Renal cortex interstitium (tissue), 15 donors: ENCODE measurements at places on chromosomes 7 and 10.

DNA sequence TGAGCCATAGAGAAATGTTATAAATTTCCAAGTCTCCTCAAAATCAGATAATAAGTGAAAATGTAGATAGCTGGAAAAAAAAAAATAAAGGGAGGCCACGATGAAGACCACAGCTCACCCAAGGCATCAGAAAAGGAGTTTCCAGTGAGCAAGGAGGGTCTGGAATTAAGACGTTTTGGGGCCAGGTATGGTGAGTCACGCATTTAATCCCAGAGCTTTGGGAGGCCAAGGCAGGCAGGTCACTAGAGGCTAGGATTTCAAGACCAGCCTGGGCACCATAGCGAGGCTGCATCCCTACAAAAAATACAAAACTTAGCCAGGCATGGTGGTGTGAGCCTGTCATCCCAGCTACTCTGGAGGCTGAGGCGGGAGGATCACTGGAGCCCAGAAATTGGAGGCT, 65.5 kb downstream of the ASB13 start:
- no peak for DNase-seq

DNA sequence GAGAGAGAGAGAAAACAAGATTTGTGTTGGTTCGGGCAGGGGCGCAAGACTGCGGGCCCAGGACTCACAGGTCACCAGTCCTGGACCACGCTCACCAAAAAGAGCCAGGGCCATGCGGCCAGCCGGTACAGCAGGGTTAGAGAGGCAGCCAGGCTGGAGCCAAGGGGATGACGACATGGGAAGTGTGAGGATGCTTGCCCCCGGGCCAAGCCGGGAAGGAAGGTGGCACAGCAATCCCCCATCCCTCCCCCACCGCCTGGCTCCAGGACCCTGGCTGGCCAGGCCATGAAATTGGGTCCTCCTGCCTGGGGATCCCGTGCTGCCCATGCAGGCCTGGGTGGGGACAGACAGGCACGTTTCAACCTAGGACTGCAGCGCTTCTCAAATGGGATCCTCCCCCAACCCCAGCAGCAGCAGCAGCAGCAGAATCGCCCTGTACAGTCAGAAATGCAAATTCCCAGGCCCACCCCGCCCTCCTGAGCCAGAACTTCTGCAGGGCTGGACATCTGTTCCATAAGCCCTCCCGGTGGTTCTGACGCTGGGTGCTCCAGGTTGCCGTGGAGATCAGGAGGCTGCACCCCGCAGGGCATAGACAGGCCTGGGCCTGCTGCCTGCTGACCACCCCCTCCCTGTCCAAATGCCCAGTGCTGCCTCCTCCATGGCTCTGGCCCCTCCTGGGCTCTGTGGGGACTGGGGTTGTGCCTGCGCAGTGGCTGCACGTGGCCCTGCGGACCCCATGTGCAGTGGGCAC, 35.0 kb downstream of the YKT6 start:
- no peak for DNase-seq

DNA sequence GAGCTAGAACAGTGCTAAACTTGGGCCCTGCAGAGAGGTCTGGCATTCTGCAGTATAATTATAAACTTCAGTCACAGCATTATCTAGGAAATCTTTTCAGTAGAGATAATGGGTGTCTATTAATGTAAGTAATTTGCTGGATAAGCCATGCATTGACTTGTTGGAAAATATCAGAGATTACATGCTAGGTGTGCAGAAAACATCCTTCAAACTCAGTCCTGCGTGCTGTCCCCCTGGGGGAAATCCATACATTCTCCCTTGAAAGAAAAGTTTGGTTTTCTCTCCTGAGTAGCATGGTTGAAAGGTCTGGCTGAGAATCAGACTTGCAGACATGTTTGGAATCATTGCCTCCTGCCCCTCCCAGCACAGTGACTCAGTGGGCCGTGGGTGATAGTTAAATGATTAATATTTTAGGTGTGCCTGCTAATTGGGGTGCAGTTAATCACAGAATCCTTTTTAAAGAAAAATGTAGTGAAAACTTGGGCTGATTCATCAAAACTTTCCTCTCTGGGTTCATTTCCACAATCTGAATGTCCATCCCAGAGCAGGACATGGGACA, 13.9 kb upstream of the PRXL2A start:
- no peak for DNase-seq

GRCh38 chr10:112811741-112812551, 138.1 kb upstream of the TCF7L2 start:
- no peak for DNase-seq

GRCh38 chr10:97207131-97207530, 21.4 kb upstream of the SLIT1 start:
- DNase-seq = no peak

DNA sequence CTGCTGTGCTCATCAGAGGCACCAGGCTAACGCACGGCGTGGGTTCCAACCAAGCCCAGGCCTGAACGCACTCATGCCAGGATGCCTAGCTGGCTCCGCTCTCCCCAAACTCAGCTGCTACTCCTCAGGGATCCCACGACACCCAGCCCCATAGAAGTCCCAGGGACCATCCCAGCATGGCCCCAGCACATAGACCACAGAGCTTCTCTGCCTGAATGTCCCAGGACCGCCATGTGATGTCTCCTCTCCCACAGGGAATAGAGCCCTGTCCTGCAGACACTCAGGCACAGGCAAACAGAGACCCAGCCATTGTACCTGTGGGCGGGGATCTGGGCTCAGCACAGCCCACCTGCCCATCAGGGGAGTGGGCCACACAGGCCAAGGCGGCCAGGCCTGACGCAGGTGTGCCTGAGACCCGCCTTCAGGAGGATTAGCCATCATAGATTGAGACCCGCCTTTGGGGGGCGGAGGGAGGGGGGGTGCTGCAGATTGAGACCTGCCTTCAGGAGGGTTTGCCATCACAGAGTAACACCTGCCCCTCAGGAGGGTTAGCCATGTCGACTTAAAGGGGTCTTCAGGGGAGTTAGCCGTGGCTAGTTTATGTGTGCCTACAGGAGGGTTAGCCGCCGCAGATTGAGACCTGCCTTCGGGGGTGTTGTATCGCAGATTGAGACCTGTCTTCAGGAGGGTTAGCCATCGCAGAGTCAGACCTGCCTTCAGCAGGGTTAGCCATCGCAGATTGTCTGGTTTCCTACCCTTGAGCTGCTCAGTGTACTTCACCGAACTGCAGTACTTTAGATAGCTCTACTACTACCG, 29.0 kb downstream of the RASGEF1A start:
- no peak for DNase-seq

DNA sequence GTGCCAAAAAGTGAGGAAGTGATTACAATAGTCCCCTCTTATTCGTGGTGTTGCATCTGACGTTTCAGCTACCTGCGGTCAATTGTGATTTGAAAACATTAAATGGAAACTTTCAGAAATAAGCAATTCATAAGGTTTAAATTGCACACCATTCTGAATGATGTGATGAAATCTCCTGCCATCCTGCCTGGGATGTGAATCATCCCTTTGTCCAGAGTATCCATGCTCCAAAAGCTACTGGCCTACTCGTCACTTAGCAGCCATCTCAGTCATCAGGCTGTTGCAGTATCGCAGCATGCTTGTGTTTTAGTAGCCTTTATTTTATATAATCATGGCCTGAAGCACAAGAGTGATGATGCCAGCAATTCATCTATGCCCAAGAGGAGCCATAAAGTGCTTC, 97.7 kb upstream of the CDCA7L start:
- DNase-seq = no peak

DNA sequence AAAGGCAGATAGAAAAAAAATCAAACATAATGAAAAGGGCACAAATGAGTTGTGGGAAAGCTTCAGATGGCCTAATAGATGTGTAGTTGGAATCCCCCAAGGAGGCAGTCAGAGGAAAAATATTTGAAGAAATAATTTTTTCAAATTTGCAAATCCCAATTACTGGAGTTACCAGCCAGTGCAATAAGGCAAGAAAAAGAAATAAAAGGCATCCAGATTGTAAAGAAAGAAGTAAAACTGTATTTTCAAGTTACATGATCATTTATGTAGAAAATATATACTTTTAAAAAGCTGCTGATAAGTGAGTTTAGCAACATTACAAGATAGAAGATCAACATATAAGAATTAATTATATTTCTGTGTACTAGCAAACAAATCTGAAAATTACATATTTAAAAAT, 329.0 kb downstream of the SDK1 start:
- no peak for DNase-seq

DNA sequence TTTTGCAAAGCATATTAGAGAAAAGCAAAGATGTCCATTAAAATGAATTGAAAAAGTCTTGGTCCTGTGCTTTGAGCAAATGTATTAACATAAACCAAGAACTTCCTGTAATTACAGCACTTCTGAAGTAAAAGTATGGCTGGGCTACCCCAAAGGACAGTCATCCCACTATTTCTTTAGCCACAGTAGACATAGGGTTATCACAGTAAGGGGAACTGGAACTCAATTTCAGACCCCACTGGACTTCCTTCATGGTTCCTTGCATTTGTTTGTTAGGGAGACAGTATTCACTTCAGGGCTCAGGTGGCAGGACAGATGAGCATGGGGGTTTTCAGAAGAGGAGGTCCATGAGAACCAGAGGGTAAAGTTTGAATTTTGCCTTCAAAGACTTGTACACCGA, 203.1 kb upstream of the PDE1C start:
- no peak for DNase-seq

GRCh38 chr10:91602449-91602848, 30.4 kb downstream of the PPP1R3C start:
- no peak for DNase-seq

GRCh38 chr7:158384746-158385145, 202.9 kb downstream of the PTPRN2 start:
- DNase-seq = no peak
